NCI-H345 (cell line): ENCODE measurements at places on chromosomes 12 and 14.

GRCh38 chr14:104541905-104542465, 37.6 kb upstream of the C14orf180 start:
- no peak for DNase-seq

DNA sequence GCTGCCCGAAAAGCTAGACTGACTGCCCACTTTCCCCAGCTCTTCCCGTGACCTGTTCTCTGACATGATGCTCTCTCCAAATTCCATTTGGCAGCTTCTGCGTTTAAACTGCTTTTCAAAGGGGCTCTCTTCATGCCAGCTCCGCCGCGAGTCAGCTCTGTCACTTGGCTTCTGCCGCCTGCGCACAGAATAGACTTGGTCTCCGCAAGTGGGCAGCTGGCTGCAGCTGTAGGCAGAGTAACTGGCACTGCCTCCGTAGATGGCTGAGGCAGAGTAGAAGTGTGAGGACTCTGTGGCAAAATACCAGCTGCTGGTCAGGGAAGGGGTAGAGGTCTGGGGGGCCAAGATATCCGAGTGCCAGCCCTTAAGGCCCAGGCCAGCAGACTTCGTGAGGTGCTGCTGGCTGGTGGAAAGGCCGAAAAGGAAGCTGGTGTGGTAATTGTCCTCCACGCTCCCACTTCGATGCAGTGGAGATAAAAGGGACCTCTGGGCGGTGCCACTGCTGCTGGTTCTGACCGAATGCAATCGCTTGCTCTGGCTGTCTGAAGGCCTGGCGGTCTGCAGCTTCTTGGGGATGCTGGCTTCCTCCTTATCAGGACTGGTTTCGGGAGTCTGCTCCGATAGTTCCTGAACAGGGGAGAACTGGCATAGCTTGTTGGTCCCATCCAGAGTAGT, 85.7 kb downstream of the DUSP16 start:
- DNase-seq: no peak

DNA sequence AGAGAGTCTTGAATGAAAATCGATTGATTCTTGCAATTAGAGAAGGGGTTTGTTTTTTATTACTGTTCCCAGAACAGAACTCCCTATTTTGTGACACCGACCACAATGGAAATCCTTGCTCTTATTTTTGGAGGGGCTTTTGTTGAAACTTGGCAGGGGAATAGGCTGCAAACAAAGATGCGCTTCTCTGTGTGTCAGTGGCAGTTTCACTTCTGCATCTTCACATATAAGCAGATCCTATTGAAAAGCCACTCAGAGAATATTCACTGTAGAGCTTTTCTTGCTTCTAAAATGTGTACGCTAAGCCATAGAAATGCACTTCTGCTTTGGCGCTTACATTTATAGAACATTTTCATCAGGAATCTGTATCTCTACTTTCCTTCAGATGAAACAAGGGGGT, 1822.4 kb upstream of the SEL1L start:
- DNase-seq: no peak

DNA sequence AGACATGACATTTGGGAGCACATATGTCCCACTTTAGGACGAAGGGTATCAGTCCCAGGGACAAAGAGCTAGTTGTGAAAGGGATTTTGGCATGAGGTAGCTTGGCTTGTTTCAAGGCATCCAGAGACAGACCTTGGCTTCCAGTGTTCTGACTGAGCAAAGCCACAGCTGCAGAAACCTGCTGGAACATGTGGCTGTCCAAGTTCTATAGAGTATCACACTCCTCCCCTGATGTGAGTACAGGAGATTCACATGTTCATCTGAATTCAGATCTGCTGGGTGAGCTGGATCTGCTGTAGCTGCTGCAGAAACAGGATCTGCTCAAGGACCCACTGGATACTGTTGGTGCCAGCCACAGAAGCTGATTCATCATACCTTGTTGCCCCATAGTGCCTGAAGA, 10.1 kb upstream of the C14orf39 start:
- no peak for DNase-seq

GRCh38 chr12:113479590-113480335, 8.1 kb upstream of the LHX5 start:
- DNase-seq: no peak
